ENCODE measurements at places on chromosomes 6 and 20.

DNA sequence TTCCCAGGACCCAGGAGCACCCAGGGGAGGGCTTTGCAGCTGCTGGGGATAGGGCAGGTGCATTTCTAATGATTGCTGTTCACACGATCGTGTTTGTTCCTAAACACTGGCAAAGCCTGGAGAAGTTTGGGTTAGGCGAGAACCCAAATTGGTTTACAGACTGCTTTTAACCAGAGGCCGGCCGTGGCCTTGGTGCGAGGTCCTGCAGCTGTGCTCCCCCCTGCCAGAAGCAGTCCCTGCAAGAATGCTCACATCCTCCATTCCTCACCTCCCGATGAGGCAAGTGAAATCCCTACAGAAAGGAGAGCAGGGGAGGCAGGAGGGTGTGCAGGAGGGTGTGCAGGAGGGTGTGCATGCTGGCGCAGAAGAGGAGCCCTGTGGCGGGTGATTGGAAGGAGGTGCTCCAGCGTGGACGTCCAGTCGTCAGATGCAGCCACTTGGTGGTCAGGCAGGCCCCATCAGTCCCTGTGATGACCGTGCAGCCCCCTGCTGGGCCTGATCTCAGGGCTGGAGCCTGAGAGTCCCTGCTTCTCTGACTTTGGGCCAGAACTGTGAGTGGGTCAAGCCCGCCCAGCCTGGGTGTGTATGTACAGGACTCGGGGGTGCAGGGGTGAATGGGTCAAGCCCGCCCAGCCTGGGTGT is 55.7 kb upstream of the FRMD1 start:
- DNase-seq: no peak

DNA sequence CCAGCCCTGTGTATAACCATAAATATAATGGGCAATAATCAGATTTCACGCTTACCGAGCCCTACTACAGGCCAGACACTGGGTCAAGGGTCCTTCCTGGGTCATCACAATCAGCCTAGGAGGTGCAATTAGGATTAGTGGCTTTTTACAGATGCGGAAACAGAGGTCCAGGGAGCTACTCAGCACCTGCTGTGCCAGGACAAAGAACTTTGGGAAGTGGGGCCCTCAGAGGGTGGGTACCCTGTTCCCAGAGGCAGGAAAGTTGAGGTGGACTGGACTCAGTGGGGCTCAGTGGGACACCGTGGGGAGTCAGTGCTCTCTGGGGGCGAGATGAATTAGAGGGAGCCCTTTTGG is 77.2 kb downstream of the CEBPB start:
- no peak for DNase-seq

DNA sequence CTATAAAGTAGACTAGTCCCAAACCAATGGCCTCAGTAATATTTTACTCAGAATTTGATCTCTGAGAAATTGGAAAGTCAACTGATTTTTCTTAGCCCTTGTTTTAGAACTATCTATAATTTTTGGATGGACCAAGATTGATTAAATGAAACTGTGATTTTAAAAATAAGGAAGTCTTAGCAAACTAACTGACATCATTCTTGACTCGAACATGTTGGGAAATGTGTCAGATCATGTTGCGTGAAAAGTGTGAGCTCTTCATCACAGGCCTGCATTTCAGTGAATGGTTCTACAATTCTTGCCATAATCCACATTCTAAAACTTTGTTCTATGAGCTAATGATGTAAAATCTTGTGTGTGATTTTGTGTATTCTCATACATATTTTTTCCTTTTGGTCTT is 11.0 kb downstream of the TNFAIP3 start:
- no peak for DNase-seq

- no peak for DNase-seq
Observed at GRCh38 chr6:163711615-163712565, 297.4 kb downstream of the QKI start.

DNA sequence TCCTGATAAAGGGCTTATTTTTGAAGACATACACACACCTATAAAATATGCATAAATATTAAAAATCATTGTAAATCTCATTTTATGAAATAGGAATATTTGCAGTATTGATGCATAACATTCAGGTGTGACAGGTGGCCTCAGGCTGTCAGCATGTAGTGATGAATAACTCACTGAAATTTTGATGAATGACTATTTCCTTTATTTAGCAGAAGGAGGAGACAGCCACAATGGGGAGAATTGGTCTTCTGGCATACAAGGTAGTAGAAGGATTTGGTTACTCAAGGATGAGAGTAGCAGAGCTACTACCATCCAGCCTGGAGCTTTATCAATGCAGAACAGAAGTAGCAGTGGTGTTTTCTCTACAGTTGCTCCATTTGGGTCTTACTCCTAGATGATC is 47.2 kb downstream of the RGS17 start:
- DNase-seq: no peak

GRCh38 chr6:156839591-156840001 is 62.4 kb downstream of the ARID1B start:
- no peak for DNase-seq

DNA sequence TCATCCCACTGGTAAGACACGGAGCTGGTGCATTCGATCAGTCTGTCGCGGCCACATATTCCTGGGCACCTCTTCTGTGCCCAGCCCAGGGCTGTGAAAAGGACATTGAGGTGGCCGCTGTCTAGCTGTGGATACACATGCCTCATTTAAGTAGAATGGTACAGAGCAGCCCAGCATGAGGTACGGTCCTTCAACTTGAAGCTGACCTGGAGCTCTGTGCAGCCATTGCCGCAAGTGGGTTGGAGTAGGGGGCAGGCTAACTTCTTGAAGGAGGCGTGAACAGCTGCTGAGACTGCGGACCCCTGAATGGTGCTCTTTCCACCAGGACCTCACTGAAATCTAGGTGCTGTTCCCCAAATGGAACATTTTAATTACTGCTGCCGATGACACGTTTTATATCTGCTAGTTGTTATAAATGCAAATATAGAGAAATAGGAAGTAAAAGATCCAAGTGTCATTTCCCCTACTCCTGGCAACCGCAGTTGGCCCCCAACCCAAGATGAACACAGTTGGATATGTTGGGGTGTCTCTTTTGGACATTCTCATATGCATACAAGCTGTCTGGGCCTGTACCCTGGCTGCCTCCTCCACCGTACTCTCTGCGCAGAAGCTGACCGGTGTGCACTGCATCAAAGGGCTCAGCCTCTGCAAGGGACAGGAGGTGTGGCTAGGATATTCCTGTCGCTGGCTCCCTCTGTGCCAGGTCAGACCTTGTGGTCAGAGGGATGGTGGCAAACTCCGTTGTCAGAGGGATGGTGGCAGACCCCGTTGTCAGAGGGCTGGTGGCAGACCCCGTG is 86.1 kb downstream of the CDC5L start:
- no peak for DNase-seq

DNA sequence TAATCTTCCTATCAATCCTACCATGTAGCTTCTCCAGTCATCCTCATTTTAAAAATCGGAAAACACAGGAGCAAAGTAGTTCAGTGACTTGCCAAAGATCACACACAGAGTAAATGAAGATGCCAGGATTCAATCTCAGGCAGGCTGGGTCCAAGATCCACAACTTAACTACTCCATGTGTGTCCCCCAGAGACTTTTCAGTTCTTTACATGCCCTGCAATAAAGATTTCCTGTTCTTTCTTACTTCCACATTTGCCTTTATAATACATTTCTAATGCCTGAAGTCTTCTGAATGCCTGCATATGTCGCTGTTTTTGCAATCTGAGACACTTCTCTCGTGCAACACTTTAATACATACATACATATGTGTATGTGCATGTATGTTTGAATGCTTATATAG is 121.7 kb upstream of the MARCKS start:
- no peak for DNase-seq
